Fibroblast of skin of left quadriceps (primary cell): ENCODE measurements at places on chromosomes 12 and 14.

DNA sequence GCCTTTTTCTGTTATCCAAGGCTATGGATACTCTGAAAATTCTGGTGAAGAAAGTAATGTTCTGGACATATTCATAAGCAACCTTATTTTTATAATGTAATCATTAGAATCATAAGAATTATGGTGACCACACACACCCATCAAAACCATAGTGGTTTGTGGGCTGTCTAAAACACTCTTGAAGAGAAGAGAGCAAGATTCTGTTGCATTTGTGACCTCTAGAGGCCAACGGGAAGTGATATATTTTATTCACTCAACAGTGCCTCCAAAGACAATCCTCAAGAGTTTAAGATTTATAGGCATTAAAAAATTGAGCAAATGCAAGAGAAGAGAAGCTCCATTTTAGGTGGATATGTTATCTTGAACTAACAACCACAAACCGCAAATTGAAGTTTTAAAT is 68.5 kb upstream of the LGR5 start:
- DNase-seq = no peak

GRCh38 chr12:49220972-49221371 is 32.1 kb upstream of the TUBA1A start:
- DNase-seq = no peak

GRCh38 chr14:38202444-38203191 is 5.1 kb upstream of the SSTR1 start:
- DNase-seq = no peak

DNA sequence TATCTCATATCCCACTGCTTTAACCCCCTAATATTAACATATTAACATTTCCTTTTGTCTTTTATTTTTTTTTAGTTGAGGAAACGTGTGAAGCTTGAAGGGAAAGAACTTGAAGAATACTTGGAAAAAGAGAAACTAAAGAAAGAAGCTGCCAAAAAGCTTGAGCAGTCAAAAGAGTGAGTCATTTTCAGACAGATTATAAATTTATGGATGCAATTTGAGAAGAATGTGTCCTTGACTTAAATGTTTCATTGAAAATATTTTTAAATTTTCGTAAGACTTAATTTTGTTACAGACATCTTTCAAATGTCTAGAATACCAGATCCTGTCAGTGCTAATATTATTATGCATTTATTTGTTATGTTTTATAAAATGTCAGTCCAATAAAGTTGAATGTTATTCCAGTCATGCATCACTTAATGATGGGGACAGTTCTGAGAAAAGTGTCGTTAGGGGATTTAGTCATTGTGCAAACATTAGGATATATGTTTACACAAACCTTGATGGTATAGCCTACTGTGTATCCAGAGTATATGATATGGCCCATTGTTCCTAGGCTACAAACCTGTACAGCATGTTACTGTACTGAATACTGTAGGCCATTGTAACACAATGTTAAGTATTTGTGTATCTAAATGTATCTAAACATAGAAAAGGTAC is 32.6 kb downstream of the CPSF2 start:
- no peak for DNase-seq

DNA sequence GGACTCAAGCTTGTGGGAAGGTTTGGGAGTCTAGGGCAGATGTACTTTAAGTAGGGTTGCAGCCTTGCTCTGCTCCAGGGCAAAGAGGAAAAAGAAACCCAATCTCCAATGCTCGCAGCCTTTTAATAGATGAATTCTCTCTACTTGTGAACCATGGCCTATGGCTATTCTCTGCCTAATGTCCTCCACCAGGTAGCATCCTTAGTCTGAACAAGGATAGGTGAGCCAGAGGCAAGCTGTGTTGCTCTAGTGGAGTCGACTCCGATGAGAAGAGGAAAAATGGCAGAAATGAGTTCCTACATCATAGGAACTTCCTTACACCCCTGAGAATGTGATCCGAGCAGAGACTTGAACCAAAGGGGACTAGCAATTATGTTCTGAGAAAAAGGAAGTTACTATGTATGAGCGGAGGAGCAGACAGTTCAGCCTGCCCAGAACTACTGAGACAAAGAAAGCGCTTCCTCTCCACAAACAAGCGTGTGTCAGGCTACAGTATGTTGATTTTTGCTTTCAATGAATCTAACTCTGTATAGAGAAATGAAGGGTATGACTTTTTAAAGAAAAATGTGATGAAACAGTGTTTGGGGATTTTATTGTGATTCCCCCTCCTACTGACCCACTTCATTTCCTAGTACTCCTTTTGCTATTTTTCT is 153.6 kb upstream of the ARID2 start:
- DNase-seq = no peak

DNA sequence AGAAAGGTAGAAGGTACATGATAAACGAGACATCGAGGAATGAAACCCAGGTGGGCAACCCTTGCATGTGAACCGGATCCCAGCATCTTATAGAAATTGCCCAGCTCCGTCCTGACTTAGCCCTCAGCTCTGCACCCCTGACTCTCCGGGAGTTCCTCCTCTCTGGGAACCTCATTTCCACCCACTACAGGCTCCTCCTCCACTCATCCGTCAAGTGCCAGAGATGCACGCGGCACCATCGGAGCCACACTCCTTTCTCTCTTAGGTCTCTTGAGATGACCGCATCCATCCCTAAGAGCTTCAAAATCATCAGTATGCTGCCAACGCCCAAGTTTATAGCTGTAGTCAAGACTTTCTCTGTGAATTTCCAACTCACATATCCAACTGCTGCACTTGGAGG is 84.7 kb downstream of the TTC7B start:
- DNase-seq = no peak

DNA sequence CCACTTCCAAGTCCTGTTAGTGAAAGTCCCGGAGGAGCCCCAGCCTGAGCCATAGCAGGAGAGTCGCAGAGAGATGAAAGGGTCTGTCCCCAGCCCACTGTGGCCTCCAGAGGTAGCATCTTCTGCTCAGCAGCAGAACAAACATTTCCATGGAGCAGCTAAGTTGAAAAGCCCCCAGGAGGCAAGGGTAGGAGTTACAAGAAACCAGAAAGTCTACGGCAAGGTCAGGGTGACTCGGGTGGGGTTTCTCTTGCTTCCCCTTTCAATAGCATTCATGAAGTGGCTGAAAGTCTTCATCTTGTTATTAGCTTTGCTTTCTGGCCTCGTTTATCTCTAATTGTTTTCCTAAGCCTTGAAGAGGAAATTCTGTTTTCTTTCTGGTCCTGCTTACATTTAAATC is 151.2 kb upstream of the DIO3 start:
- DNase-seq = no peak

GRCh38 chr14:72640911-72641485 is 252.9 kb downstream of the DPF3 start:
- DNase-seq = no peak

- DNase-seq = no peak
Measured at GRCh38 chr12:85796001-85796400, 40.2 kb downstream of the RASSF9 start.

- no peak for DNase-seq
Measured at GRCh38 chr14:100123618-100124017, 35.8 kb downstream of the DEGS2 start.

DNA sequence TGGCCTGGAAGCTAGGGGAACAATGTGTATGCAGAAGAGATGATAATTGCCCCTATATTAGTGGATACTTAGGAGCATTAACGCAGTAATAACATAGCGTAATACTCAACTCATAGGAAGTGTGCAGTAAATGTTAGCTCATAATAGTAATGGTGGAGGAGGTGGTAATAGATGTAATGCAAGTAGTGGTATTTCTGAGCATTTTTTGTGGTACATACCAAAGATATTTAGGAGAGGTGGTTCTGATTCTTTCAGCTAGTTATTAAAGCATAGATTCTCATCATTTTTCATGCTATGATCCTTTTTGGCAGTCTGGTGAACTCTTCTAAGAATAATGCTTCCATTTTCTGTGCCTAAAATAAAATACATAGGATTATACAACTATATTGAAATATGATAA is 233.1 kb downstream of the PTPRO start:
- peak; percentile 22 for DNase-seq

DNA sequence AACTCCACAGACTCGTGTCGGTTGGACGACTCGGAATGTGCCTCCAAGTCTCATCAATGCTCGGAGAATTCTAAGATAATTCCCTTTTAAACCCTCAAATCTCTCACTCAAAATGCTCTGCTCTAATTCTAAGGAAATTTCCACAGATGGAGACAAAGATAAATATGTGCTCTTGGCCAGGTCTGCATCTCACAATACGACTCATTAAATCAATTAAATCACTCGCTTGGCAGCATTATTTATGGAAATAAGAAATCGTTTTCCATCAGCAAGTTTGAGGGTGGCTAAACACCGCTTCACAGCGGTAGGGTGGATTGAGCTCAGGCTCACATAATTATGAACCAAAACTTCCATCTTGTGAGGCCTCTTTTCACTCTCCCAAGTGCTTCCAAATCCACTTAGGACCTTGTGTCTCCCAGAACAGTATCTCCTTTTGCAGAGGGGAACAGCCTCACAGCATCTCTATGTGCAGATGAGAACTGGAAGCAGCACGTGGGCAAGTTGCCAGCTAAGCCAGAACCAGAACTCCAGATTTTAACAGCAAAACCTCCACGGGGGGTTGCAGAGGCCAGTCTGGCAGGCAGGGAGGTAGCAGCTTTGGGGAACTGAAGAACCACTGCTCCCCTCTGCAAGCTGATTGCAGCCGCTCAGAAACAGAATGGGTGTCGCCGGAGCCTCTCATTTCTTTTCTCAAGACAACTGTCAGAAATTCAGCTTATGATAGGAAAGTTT is 43.8 kb downstream of the RIMBP2 start:
- DNase-seq = no peak

DNA sequence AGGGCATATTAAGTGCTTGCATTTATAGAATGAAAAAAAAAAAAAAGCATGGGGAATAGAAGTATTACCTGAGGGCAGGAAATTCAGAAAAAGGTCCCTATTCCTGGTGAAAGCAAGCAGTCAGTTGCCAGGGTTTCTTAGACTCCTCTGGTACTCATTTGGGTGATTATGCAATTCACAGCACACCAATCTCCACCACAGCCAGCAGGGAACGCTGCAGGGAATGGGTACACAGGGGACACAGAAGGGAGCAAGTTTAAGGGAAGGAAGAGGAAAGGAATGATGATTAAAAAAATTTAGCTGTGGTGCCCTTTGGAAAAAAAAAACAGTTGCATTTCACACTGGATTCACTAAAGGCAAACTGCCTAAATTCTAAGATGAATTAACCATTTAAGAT is 14.2 kb downstream of the BLTP3B start:
- no peak for DNase-seq

DNA sequence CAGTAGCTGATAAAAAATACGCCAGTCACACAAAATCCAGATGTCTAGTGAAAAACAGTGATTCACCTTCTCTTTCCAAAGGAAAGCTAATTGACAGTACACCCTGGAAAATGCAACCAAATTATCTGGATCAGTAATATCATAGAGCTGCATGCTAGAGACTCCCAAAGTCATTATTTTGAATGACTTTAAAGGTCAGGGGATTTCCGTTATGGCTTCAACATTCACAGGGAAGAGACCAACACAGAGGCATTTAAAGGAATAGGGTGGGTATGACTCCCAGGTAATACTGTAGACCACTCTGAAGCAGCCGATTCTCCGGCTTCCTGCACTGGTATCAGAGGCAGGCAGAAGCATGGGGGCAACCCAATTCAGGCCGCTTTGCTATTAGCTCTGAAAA is 190.4 kb downstream of the STXBP6 start:
- no peak for DNase-seq

DNA sequence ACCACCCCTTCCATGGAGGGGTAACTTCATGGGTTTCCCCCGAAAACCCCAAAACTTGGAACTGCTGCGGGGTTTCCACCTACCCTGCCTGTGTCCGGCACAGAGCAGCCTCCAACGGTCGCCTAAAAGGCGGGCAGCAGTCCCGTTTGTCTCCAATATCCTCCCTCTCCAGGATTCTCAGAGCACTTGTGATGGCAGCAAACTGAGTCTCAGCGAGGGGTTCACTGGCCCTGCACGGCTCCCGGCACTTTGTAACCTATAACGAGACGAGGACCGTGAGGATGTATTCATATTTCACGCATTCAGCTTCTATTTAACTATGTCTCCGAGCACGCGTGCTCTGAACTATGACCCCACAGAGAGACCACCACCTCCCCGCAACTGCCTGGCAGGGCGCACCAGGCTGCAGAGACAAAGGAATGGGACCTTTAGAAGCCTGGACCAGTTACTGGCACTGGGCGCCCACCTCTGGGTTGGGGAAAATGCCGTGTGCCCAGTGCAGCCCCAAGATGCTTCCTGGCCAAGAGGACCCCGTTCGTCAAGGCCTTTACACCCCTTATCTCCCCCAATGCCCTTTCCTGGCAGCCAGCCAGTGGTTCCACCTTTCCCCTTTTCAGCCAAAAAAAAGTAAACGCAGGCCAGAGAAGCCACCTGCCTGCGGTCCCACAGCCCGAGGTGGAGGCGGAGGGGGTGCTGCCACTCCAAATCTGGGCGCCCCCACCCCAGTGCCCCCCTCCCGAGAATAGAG is 173.1 kb upstream of the RTL1 start:
- DNase-seq = no peak

- DNase-seq = no peak
Measured at GRCh38 chr12:33383503-33383902, 56.1 kb downstream of the SYT10 start.
